ENCODE measurements at places on chromosomes 3 and 15.

DNA sequence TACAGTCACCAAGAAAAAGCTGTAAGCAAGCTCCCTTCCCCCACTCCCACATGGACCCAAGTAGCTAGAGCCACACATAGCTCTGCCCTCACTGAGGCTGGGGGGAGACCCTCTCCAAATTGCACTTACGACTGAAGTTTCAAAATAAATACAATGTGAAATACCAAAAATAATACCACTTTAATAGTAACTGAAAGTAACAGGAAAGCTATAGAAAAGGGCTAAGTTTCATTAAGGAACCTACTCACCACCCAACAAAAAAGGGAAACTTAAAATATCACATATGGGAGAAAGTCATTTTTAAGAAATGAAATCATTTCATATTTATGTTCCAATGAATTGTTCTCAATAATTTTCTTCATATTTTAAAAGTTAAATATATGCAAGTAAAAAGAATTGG lies 130.4 kb upstream of the UBE2E2 start:
- DNase-seq = no peak

DNA sequence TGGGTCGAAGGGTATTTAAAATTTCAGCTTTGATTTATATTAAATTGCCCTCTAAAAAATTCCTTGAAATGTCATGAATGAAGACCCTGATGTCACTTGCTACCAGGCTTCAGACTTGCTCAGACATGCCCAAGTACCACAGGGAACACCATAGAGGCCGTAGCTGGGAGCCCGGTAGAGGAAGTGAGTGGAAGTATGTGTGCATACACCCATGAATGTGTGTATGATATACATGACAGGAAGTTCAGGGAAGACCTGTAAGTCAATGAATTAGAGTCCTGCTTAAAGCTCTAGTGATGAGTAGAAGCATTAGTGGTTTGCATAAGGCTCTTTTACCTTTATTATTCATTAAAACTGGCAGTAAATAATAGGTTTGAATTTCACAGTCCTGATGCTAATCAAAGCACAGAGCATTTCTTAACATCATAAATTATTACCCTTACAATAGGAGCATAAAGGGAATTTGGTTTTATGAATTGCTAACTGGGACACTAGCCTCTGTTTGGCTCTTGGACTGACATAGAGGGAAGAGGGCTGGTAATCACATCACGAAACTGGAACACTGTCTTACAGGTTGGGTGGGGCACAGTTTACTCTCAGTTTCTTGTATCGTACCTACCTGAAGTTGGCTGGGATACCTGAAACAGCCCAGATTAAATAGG lies 144.4 kb downstream of the CHST2 start:
- no peak for DNase-seq

DNA sequence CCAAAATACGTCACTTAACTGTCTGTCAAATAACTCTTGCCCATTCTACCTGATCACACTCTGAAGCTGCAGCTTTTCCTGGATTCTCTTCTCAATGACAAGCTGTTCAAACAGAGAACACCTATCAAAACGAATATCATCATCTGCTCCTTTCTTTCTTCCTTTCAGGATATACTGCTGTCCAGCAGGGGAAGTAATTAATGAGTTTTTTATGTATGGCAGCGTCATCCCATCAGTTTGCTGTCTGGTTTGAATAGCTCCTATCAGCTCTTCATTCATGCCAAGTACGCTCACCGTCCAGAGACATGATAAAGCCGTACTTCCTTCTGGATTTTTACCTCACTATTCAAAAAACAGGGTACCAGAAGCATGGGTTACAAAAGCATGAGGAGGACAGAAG lies at the start of gene CHRM5:
Gene CHRM5 (plus strand): TSS at position 274 of the 400 bp plus-strand sequence. CDS start 94,221 bp downstream, outside the sequence.
- no peak for DNase-seq

GRCh38 chr3:65793495-65794200 lies 245.1 kb downstream of the MAGI1 start:
- no peak for DNase-seq

DNA sequence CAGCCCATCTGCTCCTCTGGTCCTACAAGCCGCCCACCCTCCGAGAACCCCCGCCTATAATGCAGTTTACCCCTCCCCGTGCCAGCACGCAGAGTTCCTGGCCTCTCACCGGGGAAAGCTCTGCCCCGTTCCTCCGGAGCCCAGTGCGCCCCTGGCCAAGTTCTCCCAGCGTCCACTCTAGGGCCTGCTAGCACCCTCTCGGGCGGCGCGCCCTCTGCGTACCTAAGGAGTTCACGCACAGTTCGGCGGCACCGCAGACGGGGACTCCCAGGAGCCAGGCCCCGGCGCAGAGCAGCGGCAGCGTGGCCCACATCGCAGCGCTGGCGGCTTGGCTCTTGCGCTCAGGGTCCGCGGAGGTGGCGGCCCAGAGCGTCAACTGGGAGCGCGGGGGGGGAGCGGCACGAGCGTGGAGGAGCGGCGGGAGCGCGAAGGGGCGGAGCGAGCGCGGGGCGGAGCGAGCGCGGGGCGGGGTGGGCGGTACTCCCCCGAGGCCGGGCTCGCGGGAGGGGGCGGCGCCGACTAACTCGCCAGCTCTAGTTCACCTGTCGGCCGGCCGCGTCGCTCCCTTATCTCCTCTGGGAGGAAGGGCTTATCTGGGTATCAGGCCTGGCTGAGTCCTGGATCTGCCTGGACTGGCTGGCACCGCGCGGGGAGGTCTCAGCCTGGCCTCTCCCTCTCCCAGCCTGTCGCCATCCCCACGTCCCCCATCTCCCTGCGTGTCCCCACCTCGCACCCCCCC lies at the start of gene CTSH:
Gene CTSH (minus strand): TSS at position 378 of the 739 bp plus-strand sequence. CDS start 65 bp downstream, at position 313.
- DNase-seq = peak; percentile 71

- DNase-seq = no peak
Measured at GRCh38 chr15:75809986-75810750, 33.1 kb upstream of the UBE2Q2 start.

DNA sequence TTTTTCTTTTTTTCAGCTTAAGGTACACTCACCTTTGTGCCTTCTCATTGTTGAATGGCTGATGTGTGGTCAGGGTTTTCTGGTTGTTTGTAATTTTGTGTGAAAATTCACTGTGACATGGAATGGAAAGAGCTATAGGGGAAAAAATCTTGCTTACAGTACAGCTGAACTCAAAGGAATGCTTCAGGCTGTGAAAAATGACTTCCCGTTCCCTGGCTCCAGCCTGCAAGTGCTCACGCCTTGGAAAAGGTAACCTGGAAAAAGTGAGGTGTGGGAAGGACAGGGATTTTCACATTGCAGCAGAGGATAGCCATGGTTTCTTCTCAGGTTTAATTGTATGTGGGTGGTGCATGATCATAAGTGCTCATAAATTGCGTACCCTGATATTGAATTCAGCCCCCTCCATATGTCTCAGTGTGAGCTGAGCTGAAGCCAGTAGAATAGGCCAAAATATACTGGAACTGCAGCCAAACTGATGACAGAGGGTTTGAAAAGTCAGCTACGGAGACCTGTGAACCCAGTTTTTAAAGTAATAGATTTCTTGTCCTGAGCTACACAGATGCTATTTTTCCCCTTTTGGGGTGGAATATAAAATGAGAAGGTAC lies 228.7 kb upstream of the RASGRP1 start:
- DNase-seq = no peak

GRCh38 chr3:197463279-197463678 lies 92.5 kb downstream of the BDH1 start:
- DNase-seq = no peak

Measured in stimulated activated naive CD4-positive, alpha-beta T cell (primary cell).